Caki2 (cell line): ENCODE measurements at places on chromosomes 12 and 14.

DNA sequence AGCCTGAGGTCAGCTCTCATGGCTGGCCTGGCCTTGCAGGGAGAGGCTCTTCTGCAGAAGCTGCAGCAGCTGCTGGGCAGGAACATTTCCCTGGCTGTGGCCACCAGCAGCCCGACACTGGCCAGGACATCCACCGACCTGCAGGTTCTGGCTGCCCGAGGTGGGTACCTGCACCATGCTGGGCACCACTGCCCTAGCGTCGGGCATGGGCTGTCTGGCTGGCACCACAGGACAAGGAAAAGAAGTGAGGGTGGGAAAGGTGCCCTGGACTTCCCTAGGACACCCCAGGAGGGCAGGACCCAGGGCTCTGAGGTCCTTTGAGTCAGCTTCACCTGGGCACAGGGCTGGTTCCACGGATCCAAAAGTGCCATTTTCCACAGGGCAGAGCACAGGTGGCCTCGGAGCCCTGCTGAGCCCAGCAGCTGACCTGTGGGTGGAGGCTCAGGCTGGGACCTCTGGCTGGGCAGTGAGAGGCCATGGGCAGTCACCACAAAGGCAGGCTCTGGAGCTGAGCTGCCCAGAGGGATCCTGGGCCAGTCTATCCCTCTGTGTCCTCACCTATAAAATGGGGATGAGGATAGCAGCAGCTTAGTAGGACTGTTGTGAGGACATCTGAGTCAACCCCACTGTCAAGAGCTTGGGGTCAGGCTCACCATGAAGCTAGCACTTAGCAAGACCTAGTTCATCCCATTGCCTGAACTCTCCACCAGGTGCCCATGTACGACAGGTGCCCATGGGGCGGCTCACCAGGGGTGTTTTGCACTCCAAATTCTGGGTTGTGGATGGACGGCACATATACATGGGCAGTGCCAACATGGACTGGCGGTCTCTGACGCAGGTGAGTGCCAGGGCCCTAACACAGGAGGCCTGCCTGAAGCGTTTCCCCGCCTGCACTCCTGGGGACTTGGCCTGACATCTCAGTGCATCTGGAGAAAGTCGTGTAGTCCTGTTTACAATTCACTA is 4.9 kb downstream of the PLD4 start:
- DNase-seq: no peak

- DNase-seq: no peak
Measured at GRCh38 chr14:91008759-91009409, 51.6 kb downstream of the RPS6KA5 start.

- DNase-seq: peak; percentile 25
Measured at GRCh38 chr12:22529281-22530060, 14.9 kb downstream of the C2CD5 start.

GRCh38 chr14:70726651-70727375 is 82.5 kb downstream of the MAP3K9 start:
- no peak for DNase-seq

DNA sequence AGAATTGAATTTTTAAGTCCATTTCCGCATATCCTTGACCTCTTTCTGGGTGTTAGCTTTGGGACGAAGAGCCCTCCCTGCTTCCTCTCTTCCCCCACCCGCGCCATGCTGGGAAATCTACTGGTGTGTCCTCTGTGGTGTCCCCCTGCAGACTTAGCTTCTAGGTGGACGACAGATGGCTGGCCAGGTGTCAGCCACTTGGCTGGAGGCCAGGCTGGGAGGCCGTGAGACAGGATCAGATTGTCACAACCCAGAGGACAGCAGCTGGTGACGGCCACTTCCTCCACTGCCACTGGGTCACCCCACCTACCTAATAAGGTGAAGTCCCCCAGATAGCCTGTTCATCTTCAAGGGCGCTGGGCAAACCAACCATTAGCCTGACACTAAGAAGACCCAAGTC is 13.3 kb upstream of the DTX1 start:
- no peak for DNase-seq

DNA sequence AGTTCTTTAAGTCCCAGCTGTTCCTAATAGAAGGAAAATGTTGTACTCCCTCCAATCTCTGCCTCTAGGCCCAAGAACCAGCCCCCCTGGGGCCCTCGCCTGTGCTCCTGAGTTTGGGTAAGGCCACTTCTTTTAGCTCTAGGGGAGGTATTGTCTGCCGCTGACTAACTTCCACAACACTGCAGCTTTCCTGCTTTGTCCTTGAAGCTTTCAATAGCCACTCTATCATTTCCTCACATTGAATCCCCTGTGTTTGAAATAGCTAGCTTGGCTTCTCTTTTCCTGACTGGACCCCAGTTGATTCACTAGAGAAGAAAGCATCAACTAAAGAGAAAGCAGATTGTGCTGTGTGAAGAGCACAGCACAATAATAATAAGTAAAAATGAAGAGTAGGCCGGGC is 28.8 kb downstream of the KRT80 start:
- DNase-seq: no peak

DNA sequence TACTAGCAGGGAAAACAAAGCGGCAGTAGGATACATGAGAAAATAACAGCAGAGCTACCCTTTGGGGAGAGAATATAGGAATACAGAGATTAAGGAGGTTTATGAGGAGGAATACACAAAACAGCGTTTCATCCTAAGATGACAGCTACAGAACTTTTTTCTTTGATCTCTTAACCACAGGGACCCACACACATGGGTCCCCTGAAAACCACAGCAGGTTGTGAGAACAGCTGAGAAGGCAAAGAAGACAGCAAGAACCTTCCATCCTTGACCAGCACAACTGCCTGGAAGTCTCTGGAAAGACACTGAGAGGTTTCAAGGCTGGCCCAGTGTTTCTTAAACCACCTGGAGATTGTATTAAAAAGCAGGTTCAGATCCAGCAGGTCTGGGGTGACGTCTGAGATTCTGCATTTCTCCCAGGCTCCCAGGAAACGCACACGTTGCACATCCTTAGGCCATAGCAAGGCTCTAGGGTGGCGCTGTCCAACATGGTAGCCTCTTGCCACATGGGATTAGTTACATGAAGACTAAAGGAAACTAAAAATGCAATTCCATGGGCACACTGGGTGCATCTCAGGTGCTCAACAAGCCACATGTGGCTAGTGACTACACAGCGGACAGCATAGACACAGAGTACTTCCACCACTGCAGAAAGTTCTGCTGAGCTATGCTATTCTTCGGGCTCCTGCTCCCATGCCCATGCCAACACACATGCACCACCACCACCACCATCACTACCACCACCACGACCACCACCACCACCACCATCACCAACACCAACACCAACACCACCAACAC is 92.3 kb downstream of the FOXN3 start:
- DNase-seq: no peak

DNA sequence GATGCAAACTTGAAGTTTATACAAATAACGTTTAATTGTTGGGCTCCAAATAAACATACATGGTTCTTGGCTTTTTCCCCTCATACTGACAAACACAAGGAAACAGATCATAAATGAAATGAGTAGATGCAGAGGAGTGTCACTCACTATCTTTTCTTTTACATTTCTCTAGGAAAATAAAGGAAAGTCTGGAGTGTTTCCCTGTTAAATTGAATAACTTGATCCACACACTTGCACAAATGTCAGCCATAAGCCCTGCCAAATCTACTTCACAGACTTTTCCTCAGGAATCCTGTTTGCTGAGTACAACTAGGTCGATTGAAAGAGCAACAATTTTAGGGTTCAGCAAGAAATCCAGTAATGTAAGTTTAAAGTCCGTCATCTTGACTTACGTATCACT is 175.3 kb downstream of the PLCZ1 start:
- DNase-seq: no peak

- DNase-seq: no peak
Measured at GRCh38 chr12:105843986-105844760, 294.6 kb downstream of the NUAK1 start.

DNA sequence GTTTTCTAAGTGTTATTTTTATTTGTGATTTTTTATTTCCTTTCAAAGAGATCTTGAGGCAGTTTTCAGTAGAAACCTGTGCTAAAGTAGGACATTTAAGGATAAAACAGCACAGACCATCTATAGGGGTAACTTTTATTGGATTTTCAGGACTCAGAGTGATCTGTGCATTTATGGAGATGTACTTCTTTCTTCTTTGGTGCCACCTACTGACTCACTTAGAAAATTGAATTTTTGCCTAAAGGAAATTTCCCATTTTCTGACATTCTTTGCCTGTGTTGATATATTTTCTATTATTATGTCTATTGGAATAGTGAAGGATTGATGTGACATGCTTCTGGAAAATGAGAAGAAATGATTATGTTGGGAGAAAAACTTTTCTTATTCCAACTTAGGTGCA is 113.0 kb downstream of the UNC79 start:
- DNase-seq: no peak

- DNase-seq: no peak
Measured at GRCh38 chr14:69487771-69488170, 3.2 kb downstream of the PLEKHD1 start.

DNA sequence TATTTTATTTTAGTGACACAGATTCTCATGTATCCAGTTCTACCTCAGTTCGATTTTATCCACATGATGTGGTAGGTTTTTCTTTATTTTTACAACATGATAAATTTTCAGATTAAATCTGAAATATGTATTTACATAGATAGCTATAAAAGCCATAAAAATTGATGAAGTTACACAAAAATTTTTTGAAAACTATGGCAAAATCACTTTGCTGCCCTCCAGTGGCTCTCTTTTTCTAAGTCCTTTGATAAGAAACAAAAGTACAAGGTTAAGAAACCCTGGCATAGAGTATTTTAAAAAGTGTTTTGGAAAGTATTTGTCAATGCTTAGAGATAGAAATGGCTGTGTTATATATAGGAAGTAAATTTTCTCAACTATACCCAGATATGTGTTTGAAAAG is 104.2 kb downstream of the PCNX1 start:
- DNase-seq: no peak

GRCh38 chr12:122944605-122945592 is 21.4 kb downstream of the ABCB9 start:
- peak; percentile 74 for DNase-seq

DNA sequence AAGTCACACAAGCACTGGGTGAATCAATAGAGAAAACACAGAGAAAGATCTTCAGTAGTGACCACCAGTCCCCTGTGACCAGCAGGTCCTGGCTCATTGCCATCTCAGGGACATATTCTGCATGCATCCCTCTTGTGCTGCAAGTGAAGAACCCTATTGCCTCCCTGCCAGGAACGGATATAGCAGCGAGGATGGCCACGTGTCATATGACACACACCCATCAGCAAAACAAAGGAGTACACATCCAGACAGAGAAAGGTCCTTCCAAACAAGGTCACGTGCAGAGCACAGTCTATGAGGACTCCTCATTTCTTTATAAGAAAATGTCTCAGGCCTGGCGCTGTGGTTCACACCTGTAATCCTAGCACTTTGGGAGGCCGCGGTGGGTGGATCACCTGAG is 638.4 kb downstream of the FLRT2 start:
- no peak for DNase-seq

DNA sequence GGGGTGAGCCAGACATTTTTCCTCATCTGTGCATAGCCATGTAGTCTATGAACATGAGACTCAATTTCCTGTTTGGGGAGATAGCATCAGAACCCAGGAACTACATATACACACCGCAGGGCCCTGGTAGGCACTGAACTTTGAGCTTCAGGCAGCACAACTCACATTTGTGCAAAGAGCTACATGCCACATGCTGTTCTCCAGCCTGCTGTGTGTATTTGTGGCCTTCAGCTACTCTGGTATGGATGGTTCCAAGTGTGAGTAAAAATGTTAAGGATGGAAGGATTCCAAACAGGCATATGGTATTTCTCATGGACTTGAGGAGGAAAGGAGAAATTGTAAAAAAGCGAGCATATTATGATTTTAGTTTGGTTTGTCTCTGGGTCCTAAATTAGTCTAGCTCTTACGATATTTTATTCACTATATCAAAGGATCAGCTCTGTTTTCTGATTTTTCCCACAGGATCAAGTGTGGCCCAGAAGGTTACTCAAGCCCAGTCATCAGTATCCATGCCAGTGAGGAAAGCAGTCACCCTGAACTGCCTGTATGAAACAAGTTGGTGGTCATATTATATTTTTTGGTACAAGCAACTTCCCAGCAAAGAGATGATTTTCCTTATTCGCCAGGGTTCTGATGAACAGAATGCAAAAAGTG is 422.4 kb upstream of the OR4E1 start:
- DNase-seq: no peak

DNA sequence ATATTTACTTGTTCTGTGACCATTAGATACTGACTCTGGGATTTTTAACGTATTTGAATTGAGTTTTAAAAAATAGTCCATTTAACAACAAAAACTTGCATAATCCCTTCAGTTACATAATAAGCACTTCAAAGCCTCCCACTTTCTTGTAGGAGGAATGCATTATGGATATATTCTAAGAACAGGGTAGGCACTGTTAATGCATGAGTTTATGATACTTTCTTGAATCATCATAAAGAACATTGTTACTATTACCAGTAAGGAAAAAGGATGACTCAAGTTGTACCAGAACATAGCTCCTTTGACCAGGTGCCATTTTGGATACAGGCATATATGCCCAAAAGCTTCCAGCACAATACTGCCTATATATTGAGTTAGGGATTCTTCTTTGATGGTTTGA is 671.4 kb downstream of the GALC start:
- DNase-seq: no peak

- DNase-seq: peak; percentile 44
Measured at GRCh38 chr14:67240168-67240932, 885 bp upstream of the PALS1 start.

DNA sequence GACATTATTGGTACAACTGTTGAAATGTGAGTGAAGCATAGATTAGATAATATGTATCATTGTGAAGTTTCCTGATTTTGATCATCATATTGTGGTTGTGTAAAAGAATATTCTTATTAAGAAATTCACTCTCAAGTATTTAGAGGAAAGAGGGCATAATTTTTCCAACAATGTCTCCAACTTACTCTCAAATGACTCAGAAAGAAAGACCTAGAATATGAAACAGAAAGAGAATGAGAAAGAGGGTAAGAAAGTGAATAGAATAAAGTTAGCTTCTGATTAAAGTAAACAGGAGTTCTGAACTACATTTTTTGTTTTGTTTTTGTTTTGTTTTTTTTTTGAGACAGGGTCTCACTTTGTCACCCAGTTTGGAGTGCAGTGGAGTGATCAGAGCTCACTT is 123.0 kb downstream of the CPNE8 start:
- DNase-seq: no peak

DNA sequence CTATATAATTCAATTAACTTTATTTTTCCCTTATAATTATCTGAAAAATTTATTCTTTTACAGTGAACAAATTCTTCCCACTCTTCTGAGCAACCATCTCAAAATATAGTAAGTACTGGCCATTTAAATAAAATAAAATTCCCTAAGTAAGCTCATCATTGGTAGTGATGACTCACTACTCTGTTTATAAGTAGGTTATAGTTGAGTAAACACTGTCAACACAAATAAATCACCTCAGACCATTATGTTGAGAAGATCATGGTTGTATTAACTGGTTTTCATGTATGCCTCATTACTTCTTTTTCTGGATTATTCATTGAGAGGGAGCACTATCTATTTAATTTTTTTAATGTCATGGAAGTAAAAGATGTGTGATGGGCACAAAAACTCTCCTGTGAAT is 220.5 kb downstream of the SEC23A start:
- DNase-seq: no peak
